ENCODE measurements at places on chromosomes 6 and 20.

DNA sequence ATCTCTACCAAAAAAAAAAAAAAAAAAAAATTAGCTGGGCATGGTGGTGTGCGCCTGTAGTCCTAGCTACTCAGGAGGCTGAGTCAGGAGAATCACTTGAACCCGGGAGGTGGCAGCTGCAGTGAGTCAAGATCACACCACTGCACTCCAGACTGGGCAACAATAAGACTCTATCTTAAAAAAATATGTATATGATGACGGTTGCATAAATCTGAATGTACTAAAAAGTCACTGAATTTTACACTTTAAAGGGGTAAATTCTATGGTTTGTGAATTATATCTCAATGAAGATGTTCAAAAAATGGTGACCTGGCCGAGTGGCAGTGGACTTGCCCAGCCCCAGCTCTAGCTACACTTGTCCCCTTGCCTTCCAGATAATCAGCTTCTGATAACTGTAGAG, 10.4 kb upstream of the ABCC10 start:
- no peak for DNase-seq

- DNase-seq = no peak
Observed at GRCh38 chr20:2320813-2321658, 25.2 kb downstream of the TGM3 start.

- DNase-seq = no peak
Observed at GRCh38 chr6:126056355-126057004, 70.1 kb downstream of the TRMT11 start.

DNA sequence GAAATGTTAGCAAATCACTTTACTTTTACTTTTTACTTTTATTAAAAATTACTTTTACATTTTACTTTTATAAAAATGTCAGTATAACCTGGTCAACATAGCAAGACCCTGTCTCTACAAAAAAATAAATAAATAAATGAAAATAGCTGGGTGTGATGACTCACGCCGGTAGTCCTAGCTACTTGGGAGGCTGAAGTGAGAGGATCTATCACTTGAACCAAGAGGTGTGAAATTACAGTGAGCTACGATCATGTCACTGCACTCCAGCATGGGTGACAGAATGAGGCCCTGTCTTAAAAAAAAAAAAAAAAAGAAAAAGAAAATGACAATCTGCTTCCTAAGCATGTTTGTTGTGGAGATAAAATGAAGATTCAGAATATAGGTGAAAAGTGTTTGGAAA, 31.0 kb upstream of the FBXO30 start:
- no peak for DNase-seq

GRCh38 chr6:6891949-6892461, 215.8 kb upstream of the RREB1 start:
- DNase-seq = no peak

DNA sequence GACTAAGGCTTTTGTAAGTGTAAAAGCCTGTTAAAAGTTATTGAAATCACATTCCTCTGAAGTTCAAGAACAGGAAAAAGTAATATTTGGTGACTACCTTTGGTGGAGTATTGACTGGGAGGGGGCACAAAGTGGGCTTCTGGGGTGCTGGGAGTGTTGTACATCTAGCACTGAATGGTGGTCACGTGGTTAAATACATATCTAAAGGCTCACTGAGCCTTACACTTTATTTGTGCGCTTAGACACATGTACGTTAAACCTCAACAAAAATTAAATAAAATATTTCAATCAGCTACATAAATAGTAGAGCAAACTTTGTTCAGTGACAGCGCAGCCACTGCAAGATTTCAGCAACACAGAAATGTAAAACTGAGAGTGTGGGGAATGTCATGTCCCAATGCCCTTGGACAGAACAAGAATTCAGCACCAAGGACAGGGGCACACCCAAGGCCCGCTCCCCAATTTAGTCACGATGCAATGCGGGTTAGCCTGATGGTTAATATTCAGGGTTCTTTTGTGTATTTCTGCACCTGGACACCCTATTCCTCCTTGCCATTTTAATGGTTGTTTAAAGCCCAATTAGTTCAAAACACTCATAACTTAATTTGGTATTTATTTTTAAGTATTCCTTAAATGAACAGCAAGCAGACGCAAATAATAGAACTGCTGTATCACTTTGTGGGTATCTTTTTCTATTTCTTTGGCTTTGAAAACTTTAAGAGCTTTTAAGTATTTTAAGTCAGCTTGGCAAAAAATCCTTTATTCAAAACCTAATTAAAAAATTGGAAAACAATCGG, 37.4 kb downstream of the ANGPT4 start:
- no peak for DNase-seq

- DNase-seq = peak; percentile 62
Observed at GRCh38 chr20:23606652-23607049, 934 bp upstream of the CST9 start.

DNA sequence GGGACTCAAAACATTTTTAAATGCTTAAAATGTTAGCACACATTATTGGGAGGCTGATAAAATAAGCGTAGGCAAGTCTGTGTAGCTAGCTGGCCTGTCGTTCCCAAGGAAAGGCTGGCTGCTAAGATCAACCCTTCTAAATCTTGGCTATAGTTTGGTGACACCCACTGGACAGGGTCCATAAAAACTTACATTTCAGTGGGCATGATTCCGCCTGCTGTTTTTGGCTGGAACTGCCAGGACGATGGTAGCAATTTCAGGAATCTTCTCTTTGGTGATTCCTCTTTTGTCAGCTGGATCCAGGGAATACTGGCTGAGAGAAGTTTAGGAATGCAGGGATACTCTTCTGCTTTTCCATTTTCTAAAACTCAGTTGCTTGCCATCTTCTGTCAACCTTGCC, 162.2 kb downstream of the NKAIN2 start:
- peak; percentile 11 for DNase-seq

GRCh38 chr6:11718463-11718862, 60.1 kb downstream of the ADTRP start:
- DNase-seq = no peak

- no peak for DNase-seq
Observed at GRCh38 chr6:45709781-45710220, 305.9 kb downstream of the CLIC5 start.

DNA sequence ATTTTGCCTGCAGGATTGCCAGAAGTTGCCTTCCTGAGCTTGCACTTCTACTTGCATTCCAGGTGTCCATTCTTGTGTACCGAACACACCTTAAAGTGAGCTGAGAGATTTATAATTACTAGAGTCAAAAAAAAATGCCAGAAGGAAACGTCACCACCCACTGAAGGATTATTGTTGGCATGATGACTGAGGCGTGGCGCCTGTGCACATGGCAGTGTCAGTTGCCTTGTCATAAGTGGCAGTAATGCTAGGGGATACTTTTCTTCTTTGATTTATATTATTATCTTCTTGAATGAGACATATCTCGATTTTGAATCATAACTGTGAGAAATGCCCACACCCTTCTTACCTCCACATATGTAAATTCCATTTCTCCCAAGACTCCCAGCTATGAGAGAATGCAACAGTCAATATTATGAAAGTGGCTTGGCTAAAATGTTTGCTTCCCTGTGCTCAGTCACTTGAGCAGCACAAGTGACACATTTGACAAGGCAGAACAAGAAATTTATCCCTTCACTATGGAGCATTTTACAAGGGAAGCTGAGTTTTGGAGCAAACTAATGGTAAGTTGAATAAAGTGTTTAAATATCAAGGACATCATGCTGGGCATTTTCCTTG, 149.5 kb upstream of the SASH1 start:
- no peak for DNase-seq

- no peak for DNase-seq
Observed at GRCh38 chr6:109450801-109451200, 4.8 kb downstream of the MICAL1 start.
